ENCODE measurements at places on chromosomes 7 and 10. TPM values are rescaled to one million over a fixed set of nuclear protein-coding genes. Genes with fewer than 3 reads are reported as not detected.

Gene MBL2
- not detected for total RNA-seq

Gene PRPS1L1
- not detected for total RNA-seq

Gene TBXAS1
- 4.2 TPM for total RNA-seq

Gene ACBD7
- total RNA-seq, result 0.76 TPM

Gene ZNF485
- 3.5 TPM for total RNA-seq

Gene MMP21
- not detected for total RNA-seq

Gene H2BK1
- not detected for total RNA-seq

Gene AFAP1L2
- 6.4 TPM for total RNA-seq

Gene LRIT1
- not detected for total RNA-seq
